NCI-H1092 treated with DMSO at 0.1 percent for 48 hours (cell line): ENCODE measurements at places on chromosomes 2 and 18.

DNA sequence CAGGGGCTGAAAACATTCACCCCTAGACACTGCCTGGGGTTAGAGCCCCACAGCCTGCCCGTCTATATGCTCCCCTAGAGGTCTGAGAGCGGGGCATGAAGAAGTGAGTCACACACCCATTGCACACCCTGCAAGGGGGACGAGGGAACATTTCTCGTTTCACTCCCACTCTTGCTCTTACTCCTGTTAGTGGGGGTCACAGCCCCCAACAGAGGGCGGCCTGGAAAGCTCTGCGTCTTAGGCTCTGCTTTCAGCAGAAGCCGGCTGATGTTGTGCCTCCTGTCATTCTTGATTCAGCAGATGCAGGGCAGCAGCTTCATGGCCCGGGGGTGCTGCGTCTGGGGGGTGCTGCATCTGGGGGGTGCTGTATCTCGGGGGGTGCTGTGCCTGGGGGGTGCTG is 141.3 kb downstream of the ASB1 start:
- DNase-seq, result no peak

DNA sequence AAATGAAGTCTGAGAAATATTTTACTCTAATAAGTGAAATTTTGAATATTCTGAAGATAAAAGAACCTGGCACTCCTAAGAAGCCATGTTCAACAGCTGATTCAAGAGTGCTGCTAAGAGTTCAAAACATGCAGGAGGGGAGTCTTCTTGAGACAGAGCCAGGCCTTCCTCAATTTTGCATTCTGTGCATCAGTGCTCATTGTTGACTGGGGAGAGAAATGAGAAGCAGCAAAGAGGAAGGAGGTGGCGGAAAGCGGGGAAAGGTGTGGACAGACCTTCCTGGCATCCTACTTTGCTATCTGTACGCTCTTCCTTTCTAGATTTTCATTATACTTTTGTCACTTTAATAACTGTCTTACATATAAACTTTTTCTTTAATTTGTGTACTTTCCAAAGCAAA is 29.7 kb upstream of the TXNDC2 start:
- DNase-seq, result no peak

DNA sequence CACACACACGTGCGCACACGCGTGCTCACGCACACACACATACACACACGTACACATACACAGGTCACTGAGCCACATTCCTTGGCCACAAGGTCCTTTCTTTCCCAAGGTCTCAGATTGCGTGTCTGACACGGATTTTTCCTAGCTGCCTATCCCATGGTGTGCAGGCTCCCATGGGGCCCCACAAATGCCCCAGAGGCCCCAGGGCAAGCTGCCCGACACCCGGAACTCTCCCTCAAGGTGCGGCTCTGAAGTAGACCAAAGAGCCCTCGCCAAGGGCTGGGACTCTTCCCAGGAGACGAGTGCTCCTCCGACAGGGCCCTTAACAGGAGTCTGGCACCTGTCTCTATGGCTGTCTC is 46.7 kb downstream of the SDC1 start:
- DNase-seq, result no peak

GRCh38 chr18:59035591-59035990 is 104.1 kb upstream of the SEC11C start:
- DNase-seq, result no peak

GRCh38 chr2:2324119-2324518 is 7.0 kb downstream of the MYT1L start:
- DNase-seq, result peak; percentile 74

- no peak for DNase-seq
Measured at GRCh38 chr2:21770787-21771186, 647.0 kb downstream of the TDRD15 start.

DNA sequence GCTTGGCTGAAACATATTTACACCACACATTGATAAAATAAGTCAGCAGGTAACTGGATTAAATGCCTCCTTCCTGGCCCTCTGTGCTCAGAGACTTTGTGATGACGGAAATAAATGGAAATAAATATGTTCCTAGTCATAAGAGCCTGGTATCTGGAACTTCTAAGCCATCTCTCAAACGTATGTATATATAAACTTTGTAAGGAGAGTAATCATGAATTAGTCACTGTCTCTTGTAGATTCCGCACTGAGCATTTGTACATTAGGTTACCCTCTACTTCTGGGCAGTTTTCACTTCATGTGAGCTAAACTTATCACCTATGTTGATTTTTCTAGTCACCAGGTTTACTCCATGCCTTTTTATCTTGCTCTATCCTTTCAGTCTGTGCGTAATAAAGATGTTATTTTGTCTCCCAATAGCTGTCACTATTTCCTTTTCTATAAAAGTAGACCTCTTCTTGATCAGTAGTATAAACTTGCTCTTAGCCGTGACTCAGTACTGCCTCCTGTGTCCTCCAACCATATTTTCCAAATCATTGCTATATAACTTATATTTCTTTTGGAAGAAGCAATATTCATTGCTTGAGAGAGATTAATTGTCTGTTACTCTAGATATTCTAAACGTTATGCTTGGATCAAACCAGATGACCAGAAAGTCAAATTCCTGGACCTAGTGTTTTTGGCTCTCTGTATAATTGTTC is 53.2 kb downstream of the FEZ2 start:
- no peak for DNase-seq

- no peak for DNase-seq
Measured at GRCh38 chr18:25167612-25168410, 184.2 kb downstream of the ZNF521 start.

- DNase-seq, result no peak
Measured at GRCh38 chr2:42044939-42045338, 2.9 kb upstream of the PKDCC start.

DNA sequence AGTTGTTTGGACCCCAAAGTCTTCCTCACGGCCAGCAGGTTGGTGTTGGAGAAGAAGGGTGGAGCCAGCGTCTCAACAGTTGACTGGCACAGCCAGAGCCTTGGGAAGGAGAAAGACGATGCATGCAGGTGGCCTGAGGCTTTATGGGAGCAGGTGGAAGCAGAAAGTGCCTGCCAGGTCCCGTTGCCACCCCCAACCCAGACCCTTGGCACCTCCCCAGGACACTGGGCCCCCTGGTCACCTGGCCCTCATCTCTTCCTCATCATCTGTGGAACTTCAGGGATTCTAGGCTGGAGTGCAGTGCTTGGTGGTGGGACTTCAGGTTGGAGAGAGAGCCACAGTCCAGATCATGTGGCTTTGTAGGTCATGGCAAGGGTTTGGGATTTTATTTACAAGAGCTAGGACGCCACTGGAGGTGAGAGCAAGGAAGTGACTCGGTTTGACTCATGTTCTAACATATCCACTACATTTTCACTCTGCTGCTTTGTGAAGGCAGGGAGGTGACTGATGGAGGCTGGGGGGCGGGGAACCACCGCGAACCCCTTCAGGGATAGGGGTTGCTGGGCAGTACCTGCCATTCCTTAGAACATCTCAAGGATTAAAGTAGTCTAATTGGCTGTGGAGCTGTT is 62.5 kb upstream of the B3GNT7 start:
- no peak for DNase-seq

GRCh38 chr2:172208791-172209325 is 106.2 kb upstream of the DLX2 start:
- no peak for DNase-seq

GRCh38 chr2:144518748-144519596 is 947 bp downstream of the ZEB2 start:
- no peak for DNase-seq

- no peak for DNase-seq
Measured at GRCh38 chr2:170525566-170525900, 189.6 kb upstream of the SP5 start.

- DNase-seq, result no peak
Measured at GRCh38 chr2:126996378-126996699, 97.6 kb downstream of the TEX51 start.

DNA sequence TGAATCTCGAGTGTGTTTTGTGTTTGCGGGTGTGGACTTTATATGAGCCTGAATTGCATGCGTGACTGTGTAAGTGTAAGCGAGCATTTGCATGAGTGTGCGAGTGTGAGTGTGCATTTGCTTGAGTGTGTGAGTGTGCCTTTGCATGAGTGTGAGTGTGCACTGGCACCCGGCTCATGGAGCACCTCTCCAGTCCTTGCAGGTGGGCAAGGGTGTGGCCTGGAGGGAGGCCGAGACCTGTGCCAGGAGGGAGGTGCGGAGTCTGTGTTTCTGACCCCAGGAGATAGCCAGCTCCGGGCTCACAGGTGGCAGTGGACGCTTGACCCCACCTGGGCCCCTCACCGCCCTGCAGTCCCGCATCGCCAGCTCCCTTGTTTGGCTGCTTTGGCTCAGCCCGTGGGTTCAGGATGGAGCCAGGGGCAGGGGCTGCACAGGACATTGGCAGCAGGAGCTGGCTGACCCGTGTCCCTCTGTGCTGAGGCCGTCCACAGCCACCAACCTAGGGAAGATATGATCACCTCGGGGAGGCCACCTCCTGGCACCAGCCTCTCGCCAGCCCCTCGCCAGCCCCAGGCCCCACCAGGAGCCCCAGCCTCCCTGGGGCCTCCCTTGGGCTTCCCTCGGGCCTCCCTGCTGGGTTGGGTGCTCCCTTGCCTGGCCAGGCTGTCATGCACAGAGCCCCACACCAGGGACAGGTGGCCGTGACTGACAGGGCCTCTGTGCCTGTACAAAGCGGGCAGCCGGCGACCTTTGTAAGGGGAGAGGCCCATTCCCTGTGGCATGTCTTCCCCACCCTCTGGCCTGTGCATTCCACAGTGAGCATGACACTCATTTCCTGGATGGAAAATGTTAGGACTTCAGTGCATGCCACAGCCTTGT is 81.6 kb downstream of the PTGR3 start:
- DNase-seq, result no peak

DNA sequence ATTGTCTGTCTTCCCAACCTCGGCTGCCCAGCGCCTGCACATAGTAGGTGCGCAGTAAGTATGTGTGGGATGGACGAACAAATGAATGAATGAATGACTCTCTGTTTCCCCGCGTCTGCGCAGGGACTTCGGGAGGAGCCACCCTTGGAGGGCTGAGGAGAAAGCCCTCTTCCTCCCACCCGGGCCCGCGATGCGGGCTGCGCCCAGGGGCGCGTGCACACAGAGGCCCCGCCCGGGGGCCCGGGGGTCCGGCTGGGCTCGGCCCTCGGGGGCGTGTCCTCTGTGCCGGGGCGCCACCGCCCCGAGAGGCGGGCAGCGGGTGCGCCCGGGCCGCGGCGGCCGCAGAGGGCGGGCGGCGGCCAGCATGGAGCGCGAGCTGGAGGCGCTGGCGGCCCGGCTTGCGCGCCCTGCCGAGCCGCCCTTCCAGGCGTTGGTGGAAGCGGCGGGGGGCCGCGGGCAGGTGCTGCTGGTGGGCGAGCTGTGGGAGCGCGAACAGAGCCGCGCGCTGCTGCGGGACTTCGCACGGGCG is at the start of gene C2orf72:
C2orf72 (plus strand) TSS at position 322 of the 529 bp plus-strand sequence; CDS start at position 365, 43 bp downstream.
- no peak for DNase-seq

GRCh38 chr2:67600946-67601345 is 203.8 kb downstream of the ETAA1 start:
- no peak for DNase-seq
